ENCODE measurements at places on chromosomes 4 and X.

GRCh38 chr4:151555151-151555945 lies 146.4 kb downstream of the FHIP1A start:
- no peak for DNase-seq

DNA sequence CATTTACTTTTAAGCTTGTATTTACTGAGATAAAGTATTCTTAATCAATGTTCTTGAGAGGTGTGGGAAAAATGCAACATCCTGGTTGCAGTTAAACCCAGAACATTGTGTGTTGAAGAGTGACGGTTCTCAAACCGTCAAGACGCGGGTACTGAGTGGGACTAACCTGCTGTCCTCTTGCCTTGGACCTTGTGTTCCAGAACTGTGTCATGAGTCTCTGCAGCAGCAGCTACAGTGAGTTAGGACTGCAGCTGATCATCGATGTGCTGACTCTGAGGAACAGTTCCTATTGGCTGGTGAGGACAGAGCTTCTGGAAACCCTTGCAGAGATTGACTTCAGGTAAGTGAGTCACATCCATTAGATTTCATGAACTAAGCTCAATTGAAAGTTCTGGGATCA lies 59.7 kb downstream of the HTT start:
- no peak for DNase-seq

DNA sequence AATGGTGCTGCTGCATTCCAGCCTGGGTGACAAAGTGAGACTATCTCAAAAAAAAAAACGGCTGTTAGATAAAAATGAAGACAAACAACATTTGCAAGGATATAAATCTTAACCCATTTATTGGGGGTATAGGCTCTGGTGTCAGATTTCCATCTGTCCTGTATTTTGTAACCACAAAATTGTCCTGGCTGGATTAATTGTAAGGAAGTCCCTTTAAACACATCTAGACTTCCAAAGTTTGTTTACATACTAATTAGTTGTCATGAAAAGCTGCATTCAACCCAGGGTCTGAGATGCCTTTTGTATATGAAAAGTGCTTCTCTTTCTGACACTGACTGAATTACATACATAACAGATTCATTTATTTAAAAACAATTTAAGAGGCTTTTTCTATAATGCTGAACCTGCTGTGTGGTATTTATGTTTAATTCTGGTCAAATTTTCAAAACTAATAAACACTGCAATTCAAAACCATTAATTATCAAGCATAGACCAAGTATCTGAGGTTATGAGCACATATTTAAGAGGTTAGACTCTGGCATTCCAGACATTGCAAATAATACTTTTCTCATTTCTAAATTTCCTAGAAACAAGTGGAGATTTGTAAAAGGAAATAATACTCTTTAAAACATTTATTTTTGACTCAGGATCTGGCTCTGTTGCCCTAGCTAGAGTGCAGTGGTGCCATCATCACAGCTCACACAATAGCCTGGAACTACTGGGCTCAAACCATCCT lies 17.5 kb upstream of the UGDH start:
- DNase-seq, result no peak

DNA sequence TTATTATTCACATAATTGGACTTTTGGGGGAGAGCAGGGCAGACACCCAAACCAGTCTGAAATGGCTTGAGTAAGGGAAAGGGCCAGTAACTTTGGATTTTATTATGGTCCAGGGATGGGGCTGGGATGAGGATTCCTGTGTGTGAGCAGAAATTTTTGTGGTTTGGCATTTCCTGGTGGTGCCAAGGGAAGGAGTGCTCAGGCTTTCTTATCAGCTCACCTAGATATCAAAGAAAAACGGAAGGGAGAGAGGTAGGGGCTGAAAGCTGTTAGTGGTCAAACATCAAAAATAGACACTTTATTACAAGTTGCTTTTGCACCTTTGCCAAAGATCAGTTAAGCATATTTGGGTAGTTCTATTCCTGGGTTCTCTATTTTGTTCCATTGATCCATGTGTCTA lies 128.5 kb upstream of the DIPK2B start:
- DNase-seq, result no peak

DNA sequence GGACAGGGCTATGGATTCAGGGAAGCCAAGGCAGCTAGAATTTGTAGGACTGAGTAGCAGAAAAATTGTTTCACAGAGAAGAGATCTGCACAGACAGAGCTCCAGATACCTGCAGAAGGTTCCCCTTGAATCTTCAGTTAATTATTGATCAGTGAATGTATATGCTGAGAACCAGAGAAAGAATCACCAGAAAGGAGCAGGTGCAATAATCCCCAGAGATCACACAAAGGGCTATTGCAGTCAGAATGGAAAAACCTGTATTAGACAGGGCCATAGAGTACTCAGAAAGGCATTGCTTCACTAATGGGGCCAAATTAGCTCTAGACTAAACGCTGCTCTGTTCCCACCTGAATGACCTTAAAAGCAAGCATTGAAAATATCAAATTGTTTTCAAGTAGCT lies 35.5 kb upstream of the SMAD1 start:
- DNase-seq, result no peak

DNA sequence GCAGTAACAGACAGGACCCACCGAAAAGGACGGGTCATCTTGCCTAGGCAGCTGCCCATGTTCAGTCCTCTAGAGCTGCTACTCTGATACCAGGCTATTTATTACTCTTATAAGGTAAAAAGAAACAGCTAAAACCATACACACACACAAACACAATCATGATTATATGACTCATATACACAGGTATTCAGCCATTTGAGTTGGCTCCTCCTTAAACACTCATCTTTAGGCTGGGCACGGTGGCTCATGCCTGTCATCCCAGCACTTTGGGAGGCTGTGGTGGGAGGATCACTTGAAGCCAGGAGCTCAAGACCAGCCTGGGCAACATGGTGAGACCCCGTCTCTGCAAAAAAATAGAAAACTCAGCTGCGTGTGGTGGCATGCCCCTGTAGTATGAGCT lies 76.6 kb downstream of the F11 start:
- DNase-seq, result no peak

- DNase-seq, result peak; percentile 47
Observed at GRCh38 chr4:111689214-111689613, 456.0 kb upstream of the FAM241A start.

DNA sequence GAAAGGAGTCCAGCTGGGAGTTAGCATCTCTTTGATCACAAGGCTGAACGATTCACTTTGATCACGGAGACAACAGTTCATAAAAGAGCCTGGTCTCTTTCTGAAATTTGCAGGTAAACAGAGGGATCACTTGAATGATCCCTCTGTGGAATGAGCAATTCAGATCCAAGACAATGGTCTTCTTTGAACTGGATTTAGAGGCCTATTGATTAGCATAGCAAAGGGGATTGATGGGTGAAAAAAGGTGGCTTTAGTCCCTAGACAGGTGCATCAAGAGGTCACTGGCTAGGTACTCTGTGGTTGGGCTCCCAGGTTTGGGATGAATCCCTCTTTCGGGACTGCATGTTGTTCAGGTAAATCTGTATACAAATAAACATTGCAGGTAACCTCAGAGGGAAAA lies 223.8 kb upstream of the TAPT1 start:
- no peak for DNase-seq

GRCh38 chr4:6524436-6524835 lies 50.6 kb upstream of the MAN2B2 start:
- no peak for DNase-seq

DNA sequence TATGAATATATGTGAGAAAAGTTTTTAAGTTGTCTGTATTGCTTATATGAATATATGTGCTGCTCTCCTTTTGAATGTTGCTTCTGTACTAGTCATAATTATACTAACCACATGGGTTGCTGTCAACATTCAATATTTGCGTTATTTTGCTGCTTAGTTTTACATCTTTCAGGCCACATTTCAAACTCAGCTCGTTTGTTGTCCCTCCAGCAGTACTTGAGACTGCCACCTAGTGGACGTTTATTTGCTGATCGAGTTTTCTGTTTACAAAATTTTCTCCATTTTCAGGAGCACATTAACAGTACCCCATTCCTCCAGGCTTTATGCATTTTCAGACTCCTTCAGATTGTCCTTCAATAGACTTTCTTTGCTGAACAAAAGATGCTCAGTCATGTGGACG lies 75.8 kb downstream of the NUDT11 start:
- no peak for DNase-seq

GRCh38 chr4:116664198-116664597 lies 421.2 kb downstream of the TRAM1L1 start:
- no peak for DNase-seq

GRCh38 chr4:113769744-113770143 lies 8.2 kb upstream of the CAMK2D start:
- DNase-seq, result no peak

- DNase-seq, result no peak
Observed at GRCh38 chrX:129945131-129945530, 37.3 kb upstream of the BCORL1 start.

DNA sequence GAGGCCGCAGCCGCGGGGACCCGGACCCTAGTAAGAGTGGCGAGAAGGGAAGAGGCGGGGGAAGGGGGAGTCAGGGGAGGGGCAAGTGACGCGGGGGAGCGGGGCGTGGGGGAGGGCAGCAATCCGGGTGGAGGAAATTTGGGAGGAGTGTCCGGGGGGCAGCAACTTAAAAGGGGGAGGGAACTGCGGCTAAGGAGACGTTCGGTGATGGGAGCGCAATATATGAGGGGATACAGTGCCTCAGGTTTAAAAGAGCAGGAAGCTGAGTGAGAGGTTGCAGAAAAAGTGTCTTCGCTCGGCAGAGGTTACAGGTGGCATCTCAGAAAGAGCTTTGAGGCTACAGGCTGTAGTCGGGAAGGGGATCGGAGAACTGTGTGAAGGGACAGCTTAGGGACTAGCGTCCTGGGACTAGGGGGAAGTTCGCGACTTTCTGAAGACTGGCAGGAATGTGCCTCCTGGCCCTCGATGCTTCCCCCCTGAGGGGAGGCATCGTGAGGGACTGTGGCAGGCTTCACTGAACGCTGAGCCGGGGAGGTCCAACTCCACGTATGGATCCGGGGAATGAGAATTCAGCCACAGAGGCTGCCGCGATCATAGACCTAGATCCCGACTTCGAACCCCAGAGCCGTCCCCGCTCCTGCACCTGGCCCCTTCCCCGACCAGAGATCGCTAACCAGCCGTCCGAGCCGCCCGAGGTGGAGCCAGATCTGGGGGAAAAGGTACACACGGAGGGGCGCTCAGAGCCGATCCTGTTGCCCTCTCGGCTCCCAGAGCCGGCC lies 519 bp downstream of the FOXO4 start:
- no peak for DNase-seq

- no peak for DNase-seq
Observed at GRCh38 chr4:157290622-157291021, 70.1 kb downstream of the GRIA2 start.

- DNase-seq, result no peak
Observed at GRCh38 chr4:185826381-185826780, 14.4 kb upstream of the SORBS2 start.

- DNase-seq, result no peak
Observed at GRCh38 chr4:165810726-165811125, 62.3 kb upstream of the TLL1 start.

DNA sequence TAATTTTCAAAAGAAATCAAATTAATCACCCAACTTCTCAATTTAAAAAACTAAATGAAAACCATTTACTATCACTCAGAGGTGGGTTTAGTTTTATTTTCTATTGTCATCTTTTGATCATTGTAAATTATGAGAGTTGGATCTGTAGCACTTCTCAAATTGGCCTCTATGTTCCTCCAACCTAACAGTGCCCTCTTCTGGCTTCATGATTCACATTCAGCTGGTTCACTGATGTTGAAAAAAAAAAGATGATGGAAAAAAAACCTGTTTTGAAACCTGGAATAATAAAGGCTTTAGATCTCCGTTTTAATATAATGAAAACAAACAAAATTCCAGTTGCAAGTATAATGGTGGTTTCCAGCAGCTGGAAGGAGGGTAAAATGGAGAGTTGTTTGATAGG lies 2.4 kb upstream of the NBDY start:
- DNase-seq, result no peak

- DNase-seq, result no peak
Observed at GRCh38 chr4:153020457-153020856, 84.3 kb downstream of the FHDC1 start.

DNA sequence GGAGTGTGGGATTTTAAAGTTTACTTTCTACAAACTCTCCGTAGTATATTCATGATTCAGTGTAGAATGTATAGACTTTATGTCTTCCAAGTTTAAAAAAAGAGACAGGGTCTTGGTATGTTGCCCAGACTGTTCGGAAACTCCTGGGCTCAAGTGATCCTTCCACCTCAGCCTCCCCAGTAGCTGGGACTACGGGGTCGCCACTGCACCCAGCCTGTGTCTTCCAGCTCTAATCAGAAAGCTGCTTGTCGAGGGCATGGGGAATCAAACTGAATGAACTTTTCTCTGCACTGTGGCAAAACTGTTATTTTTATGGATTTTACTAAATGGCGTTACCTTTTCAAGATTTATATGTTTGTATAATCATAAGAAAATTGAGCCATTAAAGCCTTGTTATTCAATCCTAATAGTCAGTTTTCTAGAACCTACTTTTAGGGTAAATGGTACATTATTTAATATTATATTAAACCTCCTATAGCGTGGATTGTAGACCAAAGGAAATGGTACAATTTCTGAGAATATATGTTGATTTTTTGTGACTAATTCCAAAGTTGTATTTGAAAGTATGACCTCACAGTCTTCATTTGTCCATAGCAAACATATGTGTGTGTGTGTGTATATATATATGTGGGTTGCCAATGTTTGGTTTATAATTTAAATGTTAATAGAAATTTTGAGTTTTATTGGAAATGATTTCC lies 1.1 kb downstream of the BLOC1S4 start:
- no peak for DNase-seq

- no peak for DNase-seq
Observed at GRCh38 chrX:148661035-148661434, 160.6 kb downstream of the AFF2 start.

- DNase-seq, result no peak
Observed at GRCh38 chr4:147408189-147408588, 72.7 kb upstream of the EDNRA start.

DNA sequence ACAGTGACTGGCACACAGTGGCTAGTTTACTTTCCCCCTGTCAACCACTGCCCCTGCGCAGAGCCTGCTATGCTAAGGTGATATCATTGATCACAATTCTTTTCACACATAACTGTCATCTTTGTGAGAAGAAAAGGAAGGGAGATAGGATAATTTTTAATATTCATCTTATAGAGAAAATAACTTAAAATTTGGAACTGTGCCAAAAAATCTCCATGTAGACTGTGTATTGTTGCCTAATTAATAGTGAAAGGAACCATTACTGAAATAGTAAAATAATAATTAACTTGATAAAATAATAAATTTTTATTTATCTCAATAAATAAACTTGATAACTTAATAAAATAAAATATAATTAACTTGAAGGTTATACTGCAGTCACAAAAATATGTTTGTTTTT lies 1069.4 kb downstream of the C4orf33 start:
- no peak for DNase-seq

GRCh38 chr4:98851806-98852205 lies 77.1 kb downstream of the EIF4E start:
- no peak for DNase-seq

GRCh38 chrX:70402721-70403120 lies 20.4 kb upstream of the GDPD2 start:
- no peak for DNase-seq
